MCF 10A (cell line): ENCODE measurements at places on chromosomes 16 and 17. TPM values are rescaled to one million over a fixed set of nuclear protein-coding genes. Genes with fewer than 3 reads are reported as not detected.

DNA sequence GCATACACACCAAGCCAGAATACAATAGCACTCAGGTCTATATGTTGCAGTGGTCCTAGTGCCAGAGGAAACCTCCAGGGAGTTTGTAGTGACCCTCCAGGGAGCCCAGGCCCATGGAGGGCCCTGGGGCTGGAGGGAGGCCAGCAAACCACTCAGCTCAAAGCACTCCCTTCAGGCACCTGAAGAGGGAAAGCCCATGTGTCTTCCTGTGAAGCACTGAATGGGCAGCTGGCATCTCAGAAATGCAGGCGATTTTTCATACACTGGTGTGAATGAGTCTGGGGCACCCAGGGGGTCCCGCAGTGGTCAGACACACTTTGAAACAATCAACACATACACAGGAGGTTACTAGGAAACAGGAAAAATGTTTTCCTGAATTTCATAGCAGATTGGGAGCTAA is 12.8 kb downstream of the TBC1D26 start:
- no peak for DNase-seq

DNA sequence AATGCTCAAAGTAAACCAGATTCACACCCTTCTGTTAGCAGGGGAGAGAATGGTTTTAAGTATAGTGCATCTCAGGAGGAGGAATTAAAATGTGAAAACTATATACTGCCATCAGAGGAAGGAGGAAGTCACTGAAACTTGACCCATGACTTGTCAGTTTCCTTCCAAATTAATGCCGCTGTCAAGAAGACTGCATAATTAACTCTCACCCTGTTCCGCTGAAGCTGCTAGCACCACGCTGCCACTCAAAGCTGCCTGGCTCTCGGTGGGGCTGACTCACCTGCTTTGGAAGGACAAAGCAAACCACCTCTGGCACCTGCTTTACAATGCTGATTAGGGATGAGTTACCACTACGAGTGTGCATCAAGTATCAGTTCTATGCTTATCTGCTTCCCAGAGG is 37.8 kb upstream of the ULK2 start:
- DNase-seq = no peak

DNA sequence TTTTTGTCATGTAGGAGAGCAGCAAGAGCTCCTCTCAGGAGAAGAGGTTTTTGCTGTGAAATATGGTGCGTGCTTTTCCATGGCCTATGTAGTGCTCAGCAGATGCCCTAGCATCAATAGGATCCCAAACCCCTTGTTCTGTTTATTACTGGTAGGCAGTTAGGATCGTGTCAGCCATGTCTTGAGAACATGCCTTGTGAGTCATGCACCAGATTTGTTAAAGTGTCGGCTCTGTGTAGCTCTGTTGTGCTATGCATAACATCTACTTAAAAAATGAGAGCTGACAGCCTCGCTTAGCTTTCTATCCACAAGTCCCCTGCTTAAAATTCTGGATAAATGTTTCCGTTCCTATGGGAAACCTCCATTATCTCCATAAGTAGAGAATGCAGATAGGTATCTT is 4.4 kb upstream of the EIF4A3 start:
- peak; percentile 20 for DNase-seq

DNA sequence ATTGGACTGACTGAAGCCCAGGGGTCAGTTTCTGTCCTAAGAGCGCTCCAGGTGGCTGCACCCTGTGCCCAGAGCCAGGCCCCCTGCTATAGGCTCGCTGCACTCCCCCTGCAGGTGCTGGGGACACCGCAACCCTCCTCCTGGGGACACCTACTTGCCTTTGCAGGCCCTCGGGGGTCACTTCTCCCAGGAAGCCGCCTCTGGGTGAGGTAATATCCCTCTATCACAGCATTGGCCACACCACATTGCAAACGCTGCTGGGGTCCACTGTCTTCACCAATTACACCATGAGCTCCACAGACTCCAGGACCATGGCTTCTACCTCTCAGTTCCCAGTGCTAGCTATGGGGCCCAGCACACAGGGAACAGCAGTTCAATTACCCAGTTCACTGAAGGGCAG is 14.9 kb downstream of the USP36 start:
- DNase-seq = no peak

- no peak for DNase-seq
Observed at GRCh38 chr17:17993366-17993765, 20.7 kb downstream of the DRC3 start.

GRCh38 chr16:70437017-70437581 is 1.8 kb downstream of the ST3GAL2 start:
- DNase-seq = peak; percentile 25

SHISA6 gene
- total RNA-seq = not detected in 2 replicates

DPEP3 gene
- total RNA-seq = not detected in 2 replicates

DOC2B gene
- total RNA-seq = not detected in 2 replicates

SULT1A2 gene
- 0.44 and 0.76 TPM in 2 replicates for total RNA-seq
